Type B pancreatic cell (in vitro differentiated cells): ENCODE measurements at places on chromosomes 16 and 17.

DNA sequence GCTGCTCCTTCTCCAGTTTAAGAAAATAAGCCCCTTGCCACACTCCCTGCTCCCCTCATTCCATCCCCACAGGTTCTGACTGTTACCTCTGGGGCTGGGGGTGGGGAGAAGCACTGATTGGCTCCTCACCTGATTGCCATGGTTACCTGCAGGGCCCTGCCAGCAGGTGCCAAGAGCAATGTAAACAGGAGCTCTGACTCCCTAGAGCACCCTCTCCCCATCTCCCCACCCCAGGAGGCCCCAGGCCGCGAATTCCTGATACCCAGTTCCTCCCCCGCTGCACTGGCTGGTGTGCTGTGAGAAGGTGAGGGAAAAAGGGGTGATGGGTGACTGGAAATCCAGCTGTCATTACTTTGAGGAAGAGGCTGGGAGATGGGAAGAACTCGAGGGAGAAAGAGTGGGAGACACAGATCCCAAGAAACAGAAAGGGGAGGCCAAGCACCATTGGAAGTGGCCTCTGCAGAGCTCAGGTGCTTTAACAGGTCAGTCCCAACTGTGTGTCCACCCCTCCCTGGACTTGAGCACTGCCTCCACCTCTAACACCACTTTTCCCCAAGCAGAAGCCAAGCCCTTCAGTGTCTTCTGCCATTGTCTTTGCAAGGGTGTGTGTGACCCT, 4.5 kb downstream of the PCGF2 start:
- no peak for DNase-seq

GRCh38 chr17:30832438-30833124, 815 bp downstream of the ATAD5 start:
- DNase-seq, result no peak

GRCh38 chr17:36675250-36675649, 73.9 kb downstream of the MRM1 start:
- DNase-seq, result no peak

DNA sequence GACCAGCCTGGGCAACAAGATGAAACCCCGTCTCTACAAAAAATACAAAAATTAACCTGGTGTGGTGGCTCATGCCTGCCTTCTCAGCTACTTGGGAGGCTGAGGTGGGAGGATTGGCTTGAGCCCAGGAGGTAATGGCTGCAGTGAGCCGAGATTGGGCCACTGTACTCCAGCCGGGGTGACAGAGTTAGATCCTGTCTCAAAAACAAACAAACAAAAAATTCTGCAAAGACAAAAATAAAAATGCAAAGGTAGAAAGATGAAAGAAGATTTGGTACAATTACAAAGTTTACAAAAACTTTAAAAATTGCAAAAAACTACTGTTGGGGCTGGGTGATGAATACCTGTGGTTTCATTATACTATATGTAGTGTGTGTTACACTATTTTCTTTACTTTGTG, 5.5 kb upstream of the CDH1 start:
- no peak for DNase-seq
